ENCODE measurements at places on chromosomes 7 and 10. TPM values are rescaled to one million over a fixed set of nuclear protein-coding genes. Genes with fewer than 3 reads are reported as not detected.

The PON1 gene
- polyA plus RNA-seq, result 1,101 TPM

The VAX1 gene
- polyA plus RNA-seq, result not detected

The PLPP4 gene
- polyA plus RNA-seq, result 0.14 TPM

The YAE1 gene
- 10.4 TPM for polyA plus RNA-seq

The PLCE1 gene
- polyA plus RNA-seq, result 0.23 TPM

- no peaks in the 10 kb centered on the region for H3K27me3 ChIP-seq
- H3K27ac ChIP-seq, result no peak overlapping the region
- no peaks in the 10 kb centered on the region for H3K36me3 ChIP-seq
- no peak overlapping the region for H3K4me3 ChIP-seq
- H3K4me1 ChIP-seq, result no peaks in the 10 kb centered on the region
- DNase-seq, result no peak
These were observed 19.0 kb upstream of the FAM20C start for GRCh38 chr7:173209-173918.

GRCh38 chr10:8045726-8046494 is 8.6 kb upstream of the GATA3 start:
- peaks cover 20% of the 10 kb centered on the region for H3K27me3 ChIP-seq
- peaks cover 16% of the 10 kb centered on the region for H3K4me1 ChIP-seq
- H3K27ac ChIP-seq, result no peak overlapping the region
- no peak for DNase-seq
- no peak overlapping the region for H3K4me3 ChIP-seq

DNA sequence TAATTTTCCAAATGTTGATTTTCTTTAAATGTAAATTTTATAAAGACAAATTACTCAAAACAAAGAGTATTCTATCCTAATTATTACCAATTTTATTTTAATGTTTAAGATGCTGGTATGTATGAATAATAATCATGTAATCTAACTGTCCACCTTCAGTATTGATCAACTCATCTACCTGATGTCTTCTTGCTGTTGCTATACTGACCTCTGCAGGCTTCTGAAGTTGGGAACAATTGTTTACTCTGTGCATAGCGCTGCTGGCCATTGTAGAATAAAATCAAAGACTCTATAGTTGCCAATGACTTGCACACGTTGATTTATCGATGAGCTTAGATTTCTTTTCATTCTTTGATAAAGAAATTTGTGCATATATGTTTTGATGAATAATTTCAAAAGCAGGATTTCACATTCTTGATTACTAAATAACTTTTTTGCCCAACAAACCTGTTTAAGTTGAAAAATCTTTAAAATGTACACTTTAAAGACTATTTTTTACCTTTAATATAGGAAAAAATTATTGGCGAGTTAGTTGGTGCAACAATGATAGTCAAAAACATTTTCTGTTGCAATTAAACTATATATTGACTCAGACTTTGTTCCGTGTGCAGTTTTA is 282.3 kb downstream of the TFEC start:
- H3K4me1 ChIP-seq, result no peaks in the 10 kb centered on the region
- no peaks in the 10 kb centered on the region for H3K36me3 ChIP-seq

GRCh38 chr7:131040467-131040932 is 287.2 kb upstream of the MKLN1 start:
- H3K27me3 ChIP-seq, result no peaks in the 10 kb centered on the region
- DNase-seq, result peak; percentile 40
- H3K27ac ChIP-seq, result no peak overlapping the region
- peaks cover 7% of the 10 kb centered on the region for H3K4me1 ChIP-seq
- no peaks in the 10 kb centered on the region for H3K36me3 ChIP-seq
- no peak overlapping the region for H3K4me3 ChIP-seq

DNA sequence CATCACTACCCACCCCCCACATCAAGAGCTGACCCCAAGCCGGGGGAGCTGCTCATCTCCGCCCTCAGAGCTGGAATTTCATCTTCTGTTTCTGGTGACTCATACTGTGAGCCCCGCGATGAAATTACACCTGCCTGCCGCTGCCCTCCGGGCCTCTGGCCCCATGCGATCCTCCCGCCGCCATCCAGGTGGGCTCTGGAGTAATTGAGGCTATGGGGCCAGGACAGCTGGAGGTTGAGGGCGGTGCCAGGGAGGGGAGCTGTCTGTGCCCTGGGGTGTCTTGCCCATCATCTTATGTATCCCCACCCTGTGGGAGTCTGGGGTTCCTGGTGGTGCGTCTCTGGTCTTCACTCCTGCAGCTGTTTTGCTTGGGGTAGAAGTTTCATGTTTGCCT is 9.0 kb downstream of the GTF2IRD1 start:
- H3K27me3 ChIP-seq, result no peaks in the 10 kb centered on the region
- no peak overlapping the region for H3K4me3 ChIP-seq
- no peak overlapping the region for H3K27ac ChIP-seq

GRCh38 chr7:42834676-42835075 is 77.2 kb downstream of the C7orf25 start:
- H3K27me3 ChIP-seq, result no peaks in the 10 kb centered on the region
- H3K4me3 ChIP-seq, result no peak overlapping the region
- no peak overlapping the region for H3K27ac ChIP-seq
- no peaks in the 10 kb centered on the region for H3K36me3 ChIP-seq
- peaks cover 3% of the 10 kb centered on the region for H3K4me1 ChIP-seq

GRCh38 chr7:7732621-7733281 is 14.3 kb upstream of the RPA3 start:
- H3K27me3 ChIP-seq, result no peaks in the 10 kb centered on the region
- H3K27ac ChIP-seq, result no peak overlapping the region

DNA sequence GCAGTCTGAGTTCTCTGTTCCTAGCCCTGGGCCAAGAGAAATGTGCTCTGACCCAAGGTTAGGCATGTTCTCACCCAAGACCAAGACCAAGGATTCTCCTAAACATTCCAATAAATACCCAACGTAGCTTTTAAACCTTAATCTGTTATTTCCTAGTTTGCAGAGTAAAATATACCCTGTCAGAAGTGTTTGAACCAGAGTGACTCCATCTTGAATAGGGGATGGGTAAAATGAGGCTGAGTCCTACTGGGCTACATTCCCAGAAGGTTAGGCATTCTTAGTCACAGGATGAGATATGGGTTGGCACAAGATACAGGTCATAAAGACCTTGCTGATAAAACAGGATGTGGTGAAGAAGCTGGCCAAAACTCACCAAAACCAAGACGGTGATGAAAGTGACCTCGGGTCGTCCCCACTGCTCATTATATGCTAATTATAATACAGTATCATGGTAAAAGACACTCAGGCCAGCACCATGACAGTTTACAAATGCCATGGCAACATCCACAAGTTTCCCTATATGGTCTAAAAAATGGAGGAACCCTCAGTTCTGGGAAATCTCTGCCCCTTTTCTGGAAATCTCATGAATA is 27.7 kb downstream of the PLXNA4 start:
- DNase-seq, result no peak
- H3K27ac ChIP-seq, result no peak overlapping the region
- no peaks in the 10 kb centered on the region for H3K4me1 ChIP-seq
- H3K27me3 ChIP-seq, result no peaks in the 10 kb centered on the region
- no peak overlapping the region for H3K4me3 ChIP-seq
